ENCODE measurements at places on chromosomes 11 and 22. TPM values are rescaled to one million over a fixed set of nuclear protein-coding genes. Genes with fewer than 3 reads are reported as not detected.

DNA sequence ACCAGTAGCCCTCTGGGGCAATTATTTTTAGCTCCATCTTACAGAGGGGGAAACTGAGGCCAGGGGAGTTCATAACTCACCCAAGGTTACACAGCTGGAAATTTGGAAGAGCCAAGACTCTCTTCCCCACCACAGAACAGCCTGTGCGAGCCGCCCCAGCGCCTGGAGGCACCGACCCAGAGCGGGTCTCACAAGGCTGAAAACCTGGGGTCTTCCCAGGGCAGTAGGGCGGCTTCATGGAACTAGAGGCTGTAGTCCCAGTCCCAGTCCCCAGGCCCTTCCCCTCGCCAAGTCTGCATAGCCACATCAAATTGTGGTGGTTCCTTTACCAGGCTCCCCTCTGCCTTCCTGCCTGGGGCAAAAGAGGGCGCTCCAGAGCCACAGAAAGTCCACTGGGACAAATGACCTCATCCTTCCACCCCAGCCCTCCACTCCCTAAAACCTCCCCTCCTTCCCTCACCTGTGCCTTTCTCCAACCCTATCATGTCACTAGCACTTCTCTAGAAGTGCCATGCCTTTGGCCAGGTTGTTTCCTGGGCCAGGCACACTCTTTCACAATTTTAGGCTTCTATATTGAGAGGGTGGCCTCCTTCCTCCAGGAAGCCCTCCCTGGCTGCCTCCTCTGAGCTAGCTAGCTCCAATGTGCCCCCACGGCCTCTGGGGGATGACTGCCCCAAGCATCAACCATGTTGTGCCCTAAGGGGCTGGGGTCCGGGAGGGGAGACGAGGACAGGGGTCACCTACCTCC lies 15.2 kb upstream of the CDC42EP1 start:
- DNase-seq, result peak; percentile 65

DNA sequence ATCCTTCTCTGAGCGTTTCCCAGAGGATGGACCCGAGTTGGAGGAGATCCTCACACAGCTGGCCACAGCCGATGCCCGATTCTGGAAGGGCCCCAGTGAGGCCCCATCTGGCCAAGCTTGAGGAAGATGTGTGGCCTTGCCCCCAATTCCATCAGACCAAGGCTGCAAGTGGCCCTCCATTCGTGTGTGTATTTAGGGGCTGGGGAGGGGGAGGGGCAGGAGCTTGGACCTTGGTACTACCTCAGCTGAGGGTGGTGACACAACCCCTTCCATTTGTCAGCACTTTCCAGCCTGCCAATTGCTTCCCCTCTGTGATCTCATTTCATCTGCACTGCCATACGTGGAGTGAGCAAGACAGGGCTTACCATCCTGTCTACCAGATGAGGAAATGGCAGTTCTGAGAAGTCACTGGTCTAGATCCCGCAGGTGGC lies 1.3 kb upstream of the BBS1 start:
- no peak for DNase-seq

DNA sequence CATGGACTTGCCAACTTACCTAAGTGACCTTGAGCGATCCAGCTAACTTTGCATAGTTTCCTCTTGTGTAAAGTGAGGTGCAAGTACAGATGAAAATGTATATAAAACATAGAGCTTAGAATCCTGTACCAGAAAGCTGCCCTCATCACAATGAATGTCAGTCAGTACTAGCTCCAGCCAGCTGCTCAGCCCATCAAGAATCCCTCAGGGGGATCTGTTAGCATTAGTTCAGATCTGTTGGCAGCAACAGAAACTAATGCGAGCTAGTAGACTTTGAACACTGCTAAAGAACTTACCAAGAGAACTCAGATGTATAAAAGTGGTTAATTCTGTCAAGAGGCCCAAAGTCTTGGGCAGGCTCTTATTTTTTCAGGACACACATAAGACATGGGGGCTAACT lies 6.3 kb upstream of the C11orf91 start:
- DNase-seq, result no peak

GRCh38 chr11:7903940-7904339 lies 27.1 kb downstream of the OR10A6 start:
- DNase-seq, result no peak

GRCh38 chr11:92504004-92504403 lies 279.4 kb downstream of the FAT3 start:
- no peak for DNase-seq

DNA sequence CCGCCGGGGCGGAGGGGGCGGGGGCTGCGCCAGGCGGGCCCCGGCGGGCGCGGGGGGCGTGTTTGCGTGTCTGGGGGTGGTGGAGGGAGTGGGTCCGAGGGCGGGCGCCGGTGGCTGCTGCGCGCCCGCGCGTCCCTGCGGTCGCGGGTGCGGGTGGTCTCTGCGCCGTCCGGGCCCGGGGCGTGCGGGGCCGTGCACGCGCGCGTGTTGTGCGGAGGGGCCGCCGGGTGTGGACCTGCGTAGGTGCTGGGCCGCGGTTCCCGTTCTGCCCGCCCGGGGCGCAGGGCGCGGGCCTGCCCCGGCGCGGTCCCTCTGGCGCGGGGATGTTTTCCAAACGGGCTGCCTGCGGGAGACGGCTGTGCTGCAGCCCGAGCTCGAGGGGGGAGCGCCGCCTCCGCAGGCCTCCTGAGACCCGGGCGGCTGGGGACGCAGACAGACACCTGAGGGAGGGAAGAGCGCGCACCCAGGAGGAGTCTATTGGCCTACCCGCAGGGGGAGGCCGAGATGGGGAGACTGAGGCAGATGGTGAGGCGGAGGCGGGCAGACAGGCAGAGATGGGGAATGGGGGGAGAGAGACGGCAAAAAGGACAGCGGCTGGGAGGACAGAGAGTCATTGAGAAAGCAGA lies 442 bp downstream of the PELI3 start:
- DNase-seq, result no peak

DNA sequence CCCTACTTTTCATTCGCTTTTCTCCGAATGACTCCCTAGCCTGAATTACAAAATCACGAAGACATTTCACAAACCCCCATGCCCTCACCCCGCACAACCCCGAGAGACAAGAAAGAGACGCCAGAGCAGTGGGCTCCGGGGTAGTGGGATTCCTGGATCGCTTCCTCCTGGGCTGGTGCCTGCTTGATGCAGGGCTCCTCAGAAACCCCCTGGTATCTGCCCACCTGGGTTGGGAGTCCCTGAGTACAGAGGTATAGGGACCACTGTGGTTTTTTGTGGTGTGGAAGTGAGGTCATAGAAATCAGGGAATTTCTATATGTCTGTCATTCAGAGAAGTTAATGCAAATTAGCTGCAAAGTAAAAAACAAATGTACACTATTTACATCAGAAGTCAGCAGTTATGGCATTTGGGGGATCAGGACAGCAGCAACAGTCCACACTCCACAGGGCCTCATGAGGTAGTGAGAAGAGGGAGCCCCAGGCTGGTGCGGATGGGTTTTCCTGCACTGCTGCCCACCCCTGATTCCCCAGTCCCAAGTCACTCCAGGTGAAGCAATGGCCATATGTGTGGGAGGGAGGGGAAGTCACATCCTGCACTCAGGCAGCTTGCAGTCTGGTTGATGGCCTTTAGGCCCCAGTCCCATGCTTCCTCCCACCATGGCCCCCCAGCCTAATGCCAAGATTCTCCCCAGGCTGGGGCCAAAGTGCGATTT lies 39.6 kb downstream of the BUD13 start:
- no peak for DNase-seq

DNA sequence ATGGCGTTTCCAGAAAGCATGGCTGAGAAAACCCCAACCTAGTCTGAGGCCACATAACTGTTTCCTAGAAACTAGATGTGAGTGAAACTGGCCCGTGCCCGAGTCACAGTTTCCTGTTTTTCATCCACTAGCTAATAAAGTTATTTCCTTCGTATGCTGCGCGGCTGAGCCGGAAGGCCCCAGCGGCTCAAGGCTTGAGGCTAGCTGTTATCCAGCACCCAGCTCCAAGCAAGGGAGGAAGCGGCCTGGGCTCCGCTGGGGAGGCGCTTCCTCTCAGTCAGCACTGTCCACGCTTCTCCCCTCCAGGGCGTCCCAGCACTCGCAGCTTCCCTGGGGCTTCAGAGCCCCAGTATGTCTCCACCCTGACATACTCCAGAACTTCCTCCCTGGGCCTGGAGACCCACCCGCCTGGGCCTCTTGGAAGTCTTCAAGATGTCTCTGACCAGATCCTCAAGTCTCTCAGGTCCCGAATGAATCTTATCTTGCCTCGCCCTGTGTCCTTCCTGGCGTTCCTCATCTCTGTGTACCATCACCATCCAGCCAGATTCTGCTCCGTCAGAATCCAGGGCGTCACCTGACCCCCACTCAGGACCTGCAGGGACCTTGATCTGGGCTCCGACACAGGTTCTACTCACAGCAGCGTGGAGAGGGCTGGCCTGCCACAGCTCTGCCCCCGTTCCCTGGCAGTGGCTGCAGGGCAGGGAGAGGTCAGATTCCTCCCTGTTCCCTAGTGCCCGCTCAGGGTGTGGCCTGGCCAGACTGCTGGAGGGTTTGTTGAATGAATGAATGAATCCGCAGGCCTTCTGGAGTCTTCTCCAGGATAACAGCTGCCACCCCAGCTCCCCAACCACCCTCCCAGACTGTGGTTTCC lies 81.9 kb downstream of the LRRC32 start:
- no peak for DNase-seq

DNA sequence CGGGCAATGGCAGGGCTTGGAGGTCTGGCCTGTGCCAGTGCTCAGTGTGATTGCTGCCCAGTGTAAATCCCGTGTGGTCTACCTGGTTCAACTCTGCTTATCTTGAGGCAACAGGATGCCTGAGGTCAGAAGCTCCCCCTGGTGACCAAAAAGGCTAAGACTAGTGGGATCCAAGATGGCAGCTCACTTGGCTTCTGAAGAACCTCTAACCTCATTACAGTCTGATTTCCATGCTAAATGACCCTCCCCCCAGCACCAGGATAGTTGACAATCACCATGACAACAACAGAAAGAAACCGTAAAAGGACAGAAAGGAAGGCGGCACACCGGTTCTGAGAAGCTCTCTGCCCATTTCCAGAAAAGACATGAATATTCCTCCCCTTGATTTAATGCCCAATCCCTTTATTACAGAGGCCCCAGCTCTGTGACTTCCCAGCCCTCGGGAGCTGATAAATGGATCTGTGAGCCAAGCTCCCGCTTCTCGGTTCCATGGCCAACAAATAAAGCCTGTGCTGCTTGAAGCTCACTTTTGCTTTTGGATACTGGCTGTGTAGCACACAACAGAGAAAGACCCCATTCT lies 398.4 kb downstream of the CTTN start:
- DNase-seq, result no peak

GRCh38 chr11:28110821-28111200 lies 2.6 kb downstream of the METTL15 start:
- DNase-seq, result no peak

DNA sequence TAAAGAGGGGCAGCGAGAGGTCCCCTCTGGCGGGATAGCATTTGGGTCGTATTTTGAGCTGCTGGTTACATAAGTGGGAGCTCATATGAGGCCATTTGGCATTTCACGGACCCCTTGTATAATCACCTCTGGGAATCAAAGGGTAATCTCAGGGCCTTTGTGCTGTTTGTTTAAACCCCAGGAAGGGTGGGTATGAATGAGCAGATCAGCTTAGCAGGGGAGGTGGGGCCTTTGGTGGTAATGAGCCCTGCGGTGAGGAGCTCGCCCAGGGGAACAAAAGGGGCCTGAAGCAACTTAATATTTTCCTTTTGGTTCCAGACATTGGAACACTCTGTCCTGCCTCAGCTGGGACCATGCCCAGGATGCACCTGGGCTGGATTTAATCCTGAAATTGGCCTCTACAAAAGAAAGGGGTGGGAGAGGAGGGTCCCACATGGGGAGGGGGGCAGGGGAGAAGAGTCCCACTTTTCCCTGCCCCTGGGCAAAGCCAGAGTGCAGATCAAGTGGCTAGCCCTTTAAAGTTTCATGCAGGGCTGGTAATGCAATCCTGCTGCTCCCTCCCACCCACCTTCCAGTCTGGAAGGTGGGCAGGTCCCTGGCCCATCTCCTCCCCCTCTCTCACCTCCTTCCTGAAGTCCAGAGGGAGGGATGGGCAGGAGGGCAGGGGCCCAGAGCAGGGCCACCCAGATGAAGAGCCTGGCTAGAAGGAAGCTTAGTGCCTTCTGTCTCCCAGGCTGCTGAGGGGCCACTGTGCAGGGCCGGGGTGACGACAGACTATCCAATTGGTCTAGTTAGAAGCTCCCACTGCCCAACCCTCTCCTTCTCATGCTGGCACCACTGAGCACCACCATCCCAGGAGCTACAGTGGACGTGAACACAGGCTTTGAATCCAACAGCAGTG lies 10.5 kb downstream of the TSKU start:
- no peak for DNase-seq

GRCh38 chr22:42793848-42794405 lies 63.1 kb downstream of the ARFGAP3 start:
- no peak for DNase-seq

DNA sequence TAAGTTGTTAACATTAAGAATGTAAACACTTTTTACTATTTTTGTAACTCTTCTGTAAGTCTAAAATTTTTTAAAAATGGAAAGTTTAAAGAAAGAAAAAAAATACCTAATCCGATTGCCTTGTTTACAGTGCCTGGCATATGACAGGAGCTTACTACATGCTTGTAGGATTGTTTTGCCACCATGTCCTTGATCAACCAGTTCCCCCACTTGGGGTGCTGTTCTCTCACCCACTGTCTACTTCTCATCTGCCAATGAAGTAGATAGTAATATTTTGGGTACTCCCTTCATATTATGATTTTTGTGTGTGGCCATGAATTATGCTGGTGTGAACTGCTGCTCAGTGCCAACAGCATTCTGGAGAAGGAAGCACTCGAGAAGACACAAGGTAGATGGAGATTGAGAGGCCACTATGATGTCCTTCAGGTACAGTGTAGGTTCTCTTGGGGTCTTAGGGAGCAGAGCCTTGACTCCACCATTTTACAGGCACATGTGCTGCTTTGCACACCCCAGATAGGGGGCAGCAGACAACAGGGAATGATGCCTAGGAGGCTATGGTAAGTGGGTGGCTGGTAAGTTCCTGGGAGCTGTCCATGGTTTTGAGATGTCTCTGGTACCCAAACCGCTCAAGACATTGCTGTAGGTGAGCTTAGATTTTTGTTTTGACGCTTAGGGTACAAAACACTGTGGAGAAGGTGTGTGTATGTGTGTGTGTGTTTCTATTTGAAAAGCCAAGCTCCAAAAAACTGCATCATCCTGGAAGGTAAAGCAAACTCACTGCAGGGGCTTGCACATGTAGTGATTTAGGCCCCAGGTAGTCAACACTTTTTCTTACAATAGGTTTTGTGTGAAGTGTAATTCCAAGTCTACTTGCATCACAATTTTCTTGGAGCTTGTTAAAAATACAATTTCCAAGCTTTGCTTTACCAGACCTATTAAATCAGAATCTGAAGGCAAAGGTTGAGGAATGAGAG lies 494.5 kb upstream of the LARGE1 start:
- DNase-seq, result peak; percentile 21

DNA sequence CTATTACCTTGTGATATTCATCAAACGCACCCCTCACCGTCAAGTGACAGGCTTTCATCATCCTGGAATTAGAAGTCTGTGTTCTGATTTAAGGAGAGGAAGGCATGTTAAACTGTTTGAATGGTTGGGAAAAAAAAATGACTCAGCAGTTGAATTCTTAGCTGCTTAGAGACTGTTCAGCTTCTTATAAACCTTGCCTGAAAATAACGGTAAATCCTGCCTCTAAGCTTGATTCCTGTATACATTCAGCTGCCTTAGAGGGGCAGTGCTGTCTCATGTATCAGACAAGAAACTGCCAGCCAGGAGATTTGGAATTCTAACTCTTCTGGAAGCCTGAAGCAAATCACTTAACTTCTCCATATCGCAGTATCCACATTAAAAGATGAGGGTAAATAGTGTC lies 437.4 kb downstream of the JRKL start:
- DNase-seq, result peak; percentile 54

MFNG gene
- 0.86 TPM for total RNA-seq

PCF11 gene
- 35.3 TPM for total RNA-seq

WNT11 gene
- total RNA-seq, result 2.6 TPM

CNTF gene
- total RNA-seq, result 0.41 TPM

ASRGL1 gene
- 19.9 TPM for total RNA-seq

GTSE1 gene
- total RNA-seq, result 13.7 TPM

HEPHL1 gene
- total RNA-seq, result not detected
